ENCODE measurements at places on chromosomes 16 and 17.

GRCh38 chr17:64392300-64392699, 1.6 kb upstream of the PECAM1 start:
- no peak for DNase-seq

DNA sequence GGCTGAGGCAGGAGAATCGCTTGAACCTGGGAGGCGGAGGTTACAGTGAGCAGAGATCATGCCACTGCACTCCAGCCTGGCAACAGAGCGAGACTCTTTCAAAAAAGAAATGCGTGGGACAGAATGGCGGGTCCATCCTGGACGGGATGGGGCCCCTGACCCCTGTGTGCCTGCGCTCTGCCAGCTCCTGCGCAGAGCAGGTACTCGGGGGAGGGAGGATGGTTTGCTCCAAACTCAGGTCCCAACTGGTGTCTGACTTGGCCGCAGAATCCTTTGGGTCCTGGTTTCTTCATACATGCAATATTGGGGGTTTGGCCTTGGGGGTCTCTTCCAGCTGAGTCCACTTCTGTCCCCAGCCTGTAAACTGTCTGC, 10.4 kb downstream of the CHMP6 start:
- no peak for DNase-seq

DNA sequence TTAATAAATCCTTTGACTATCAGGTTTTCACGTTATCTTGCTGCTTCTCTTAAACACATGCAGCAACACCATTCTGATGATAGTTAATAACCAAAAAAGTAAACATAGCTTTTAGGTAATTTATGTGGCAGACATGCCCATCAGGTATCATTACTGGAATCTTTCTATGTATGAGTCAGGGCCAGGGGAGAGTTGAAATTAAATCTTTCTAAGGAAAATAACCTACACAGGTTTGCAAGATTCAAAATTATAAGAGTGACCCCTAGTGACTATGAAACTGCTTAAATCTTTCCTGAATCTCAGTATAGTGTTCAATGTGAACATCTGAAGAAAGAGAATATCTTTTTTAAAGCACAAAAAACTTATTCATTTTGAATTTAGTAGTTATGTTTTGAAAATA, 666.6 kb downstream of the CDH11 start:
- no peak for DNase-seq

DNA sequence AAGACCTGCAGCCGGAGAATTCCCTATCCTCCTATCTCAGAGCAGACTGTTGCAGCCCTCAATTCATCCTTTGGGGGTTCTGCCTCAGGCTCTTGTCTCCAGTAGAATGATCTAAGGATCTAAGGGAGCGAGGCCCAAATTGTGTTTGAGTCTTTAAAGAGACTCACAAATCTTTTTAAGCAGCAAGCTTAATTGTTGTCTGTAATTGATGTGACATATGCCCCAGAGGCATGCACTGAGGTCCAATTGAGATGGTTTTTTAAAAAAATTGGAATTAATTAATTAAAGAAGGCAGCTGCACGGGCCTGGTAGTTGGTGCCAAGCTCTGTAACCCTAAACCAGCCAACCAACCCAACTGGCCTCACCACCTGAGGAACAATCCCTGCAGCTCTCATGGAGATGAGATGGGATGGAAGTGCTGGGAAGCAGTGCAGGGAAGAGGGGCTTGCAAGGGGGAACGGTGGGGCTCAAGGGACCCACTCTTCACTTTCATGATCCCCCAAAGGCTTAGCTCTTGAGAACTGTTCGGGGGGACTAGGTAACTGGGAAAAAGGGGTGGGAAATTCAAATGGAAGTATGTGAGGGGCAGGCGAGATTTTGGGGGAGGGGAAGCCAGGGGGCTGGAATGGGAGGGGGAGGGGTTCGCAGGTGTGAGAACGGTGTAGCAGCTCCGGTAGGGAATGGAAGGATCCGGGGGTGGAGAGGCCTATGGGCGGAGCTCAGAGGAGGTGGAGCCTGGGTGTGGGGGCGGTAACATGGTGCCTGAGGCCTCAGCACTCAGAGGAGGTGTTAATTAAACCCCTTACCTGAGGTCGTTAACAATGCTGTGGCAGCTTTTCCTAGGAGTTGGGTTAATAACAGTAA, 9.2 kb upstream of the ZNF652 start:
- no peak for DNase-seq

DNA sequence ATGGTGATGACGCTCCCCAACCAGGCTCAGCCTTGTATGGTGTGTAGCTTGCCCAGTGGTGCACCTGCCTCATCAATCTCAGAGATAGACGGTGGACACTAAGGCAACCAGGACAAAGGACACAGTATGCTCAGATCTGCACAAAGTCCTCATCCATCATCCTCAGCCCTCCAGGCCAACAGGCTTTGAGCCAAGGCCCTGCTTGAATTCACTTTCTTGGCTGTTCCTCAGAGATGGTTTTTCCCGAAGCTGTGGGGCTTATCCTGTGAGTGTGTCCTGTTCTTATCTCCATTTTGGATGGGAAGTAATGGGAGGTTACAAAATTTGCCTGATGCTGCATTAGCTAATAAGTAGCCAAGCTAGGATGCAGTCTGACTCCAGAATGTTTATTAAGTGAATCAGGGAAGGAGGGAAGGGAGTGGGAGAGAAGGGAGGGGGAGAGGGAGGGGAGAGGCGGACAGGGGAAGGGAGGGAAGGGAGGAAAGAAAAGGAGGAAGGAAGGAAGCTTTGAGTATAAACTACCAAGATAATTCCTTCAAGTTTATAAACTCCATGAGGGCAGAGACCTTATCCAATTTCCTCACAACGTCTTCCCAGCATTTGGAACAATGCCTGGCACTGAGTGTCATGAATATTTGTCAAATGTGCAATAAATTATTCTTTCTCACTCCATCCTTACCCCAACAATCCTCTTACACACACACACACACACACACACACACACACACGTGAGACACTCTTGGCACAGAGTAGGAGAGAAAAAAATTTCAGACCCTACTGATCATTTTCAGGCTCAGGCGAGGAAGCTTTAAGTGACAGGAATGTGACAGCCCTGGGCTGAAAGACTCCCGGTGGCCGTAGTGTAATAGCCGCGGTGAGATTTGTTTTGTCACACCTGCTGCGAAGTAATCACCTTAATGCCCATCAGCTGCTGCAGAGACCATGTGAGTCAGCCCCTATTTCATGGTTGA, 84.3 kb downstream of the BMERB1 start:
- DNase-seq = no peak

DNA sequence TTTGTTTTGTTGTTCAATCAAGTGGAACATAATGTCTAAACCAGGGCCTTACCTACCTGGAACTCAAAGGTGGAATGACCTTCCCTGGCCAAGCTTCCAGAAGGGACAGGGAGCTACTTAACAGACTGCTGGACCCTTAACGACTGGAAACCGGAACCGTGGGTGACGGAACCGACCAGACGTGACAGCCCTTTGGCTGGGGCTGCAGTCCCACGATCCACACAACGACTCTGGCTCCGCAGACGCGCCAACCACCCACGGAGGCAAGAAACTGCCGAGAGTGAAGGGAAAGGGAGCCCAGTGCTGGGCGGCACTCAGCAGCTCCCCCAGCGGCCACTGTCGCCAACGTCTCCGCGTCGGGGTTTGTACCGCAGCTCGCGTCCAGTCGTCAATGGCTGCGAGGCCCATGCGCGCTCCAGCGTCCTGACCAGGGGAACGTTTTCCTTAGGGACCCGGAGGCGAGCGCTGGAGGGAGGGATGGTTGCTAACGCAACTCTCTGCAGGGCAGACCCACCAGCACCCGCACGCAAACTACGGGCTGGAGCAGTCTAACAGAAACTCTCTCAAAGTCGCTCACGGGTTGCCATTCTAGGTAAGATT, 5.5 kb upstream of the KIF22 start:
- no peak for DNase-seq

GRCh38 chr17:39937447-39937846, 9.9 kb downstream of the LRRC3C start:
- DNase-seq = no peak
